ENCODE measurements at places on chromosomes 4 and X.

GRCh38 chr4:89411539-89412309 lies 104.1 kb upstream of the GPRIN3 start:
- DNase-seq = no peak

DNA sequence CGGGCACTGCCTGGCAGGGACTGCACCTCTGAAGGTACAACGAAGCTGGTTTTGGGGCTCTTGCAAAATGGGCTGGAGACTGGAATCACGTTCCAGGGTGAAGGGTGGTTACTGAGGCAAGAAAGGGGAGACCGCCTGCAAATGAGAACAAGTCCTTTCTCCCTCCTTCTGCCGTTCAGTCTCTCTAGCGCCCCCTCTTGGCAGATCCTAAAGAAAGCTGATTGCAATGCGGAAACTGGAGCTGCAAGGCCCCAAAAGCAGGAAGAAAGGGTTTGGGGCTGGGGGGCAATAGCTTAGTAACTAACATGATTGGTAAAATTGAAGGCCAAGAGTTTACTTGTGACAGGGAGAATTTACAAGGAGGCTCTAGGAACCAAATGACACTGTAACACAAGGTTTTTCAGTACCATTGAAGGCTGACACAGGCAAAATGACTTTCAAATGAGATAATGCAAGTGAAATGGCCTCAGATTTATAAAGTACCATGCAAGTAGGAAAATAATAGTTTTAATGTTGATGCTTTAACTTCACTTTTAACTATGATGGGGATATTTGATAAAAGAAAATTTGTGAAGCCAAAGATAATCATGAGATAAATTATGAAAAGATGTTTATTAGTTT lies 222.7 kb upstream of the HAND2 start:
- peak; percentile 3 for DNase-seq

DNA sequence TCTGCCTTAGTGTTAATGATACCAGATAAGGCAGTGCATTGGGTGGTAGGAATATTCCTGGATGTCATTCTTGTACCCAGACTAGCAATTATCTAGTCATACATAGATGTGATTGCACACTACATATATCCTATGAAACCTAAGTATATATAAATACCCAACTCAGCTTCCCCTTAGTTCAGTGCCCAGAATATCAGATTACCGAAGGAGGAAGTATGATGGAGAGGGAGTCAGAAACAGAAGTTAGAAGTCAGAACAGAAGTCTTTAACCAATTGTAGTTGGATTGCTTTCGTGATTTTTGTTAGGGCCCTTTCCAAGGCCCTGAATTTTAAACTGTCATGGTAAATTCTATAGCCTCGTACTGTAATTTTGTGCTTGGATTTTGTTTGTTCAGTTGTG lies 42.9 kb downstream of the MOB1B start:
- DNase-seq = peak; percentile 13

- DNase-seq = no peak
Measured at GRCh38 chr4:67712000-67712625, 11.2 kb upstream of the UBA6 start.

DNA sequence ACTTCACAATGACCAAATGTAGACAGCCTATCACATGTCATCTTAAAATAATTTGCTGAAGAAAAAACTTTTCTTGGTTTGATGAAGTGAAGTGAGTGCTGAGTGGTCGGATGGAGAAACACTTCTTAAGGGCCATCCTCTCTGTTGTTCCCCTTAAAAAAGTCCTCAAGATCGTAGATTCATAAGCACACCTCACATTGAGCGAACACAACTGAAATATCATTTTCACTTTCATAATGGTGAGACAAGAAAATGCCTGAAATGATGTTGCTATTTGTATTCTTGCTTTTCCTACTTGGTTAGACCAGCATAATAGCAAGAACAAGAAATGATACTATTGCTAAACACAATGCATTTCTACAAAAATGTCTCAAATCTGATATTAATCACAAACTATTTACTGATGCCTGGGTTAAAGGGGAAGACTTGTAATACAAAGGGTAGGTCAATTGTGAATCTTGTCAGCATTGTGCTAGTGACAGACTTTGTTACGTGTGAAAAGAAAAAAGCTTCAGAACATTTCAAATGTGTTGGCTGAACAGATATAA lies 305.6 kb upstream of the NR3C2 start:
- DNase-seq = no peak

- DNase-seq = no peak
Measured at GRCh38 chrX:39758791-39759525, 338.8 kb downstream of the BCOR start.

- no peak for DNase-seq
Measured at GRCh38 chr4:6617246-6617645, 23.2 kb upstream of the MRFAP1 start.

GRCh38 chrX:13226214-13226613 lies 93.6 kb downstream of the ATXN3L start:
- no peak for DNase-seq

Measured in DMS153 (cell line).